Activated T-cell treated with anti-CD3 and anti-CD28 coated beads, Interleukin-2, amount 50 U/mL, for 72 hours (primary cell): ENCODE measurements at places on chromosomes 7 and 10. TPM values are rescaled to one million over a fixed set of nuclear protein-coding genes. Genes with fewer than 3 reads are reported as not detected.

DNA sequence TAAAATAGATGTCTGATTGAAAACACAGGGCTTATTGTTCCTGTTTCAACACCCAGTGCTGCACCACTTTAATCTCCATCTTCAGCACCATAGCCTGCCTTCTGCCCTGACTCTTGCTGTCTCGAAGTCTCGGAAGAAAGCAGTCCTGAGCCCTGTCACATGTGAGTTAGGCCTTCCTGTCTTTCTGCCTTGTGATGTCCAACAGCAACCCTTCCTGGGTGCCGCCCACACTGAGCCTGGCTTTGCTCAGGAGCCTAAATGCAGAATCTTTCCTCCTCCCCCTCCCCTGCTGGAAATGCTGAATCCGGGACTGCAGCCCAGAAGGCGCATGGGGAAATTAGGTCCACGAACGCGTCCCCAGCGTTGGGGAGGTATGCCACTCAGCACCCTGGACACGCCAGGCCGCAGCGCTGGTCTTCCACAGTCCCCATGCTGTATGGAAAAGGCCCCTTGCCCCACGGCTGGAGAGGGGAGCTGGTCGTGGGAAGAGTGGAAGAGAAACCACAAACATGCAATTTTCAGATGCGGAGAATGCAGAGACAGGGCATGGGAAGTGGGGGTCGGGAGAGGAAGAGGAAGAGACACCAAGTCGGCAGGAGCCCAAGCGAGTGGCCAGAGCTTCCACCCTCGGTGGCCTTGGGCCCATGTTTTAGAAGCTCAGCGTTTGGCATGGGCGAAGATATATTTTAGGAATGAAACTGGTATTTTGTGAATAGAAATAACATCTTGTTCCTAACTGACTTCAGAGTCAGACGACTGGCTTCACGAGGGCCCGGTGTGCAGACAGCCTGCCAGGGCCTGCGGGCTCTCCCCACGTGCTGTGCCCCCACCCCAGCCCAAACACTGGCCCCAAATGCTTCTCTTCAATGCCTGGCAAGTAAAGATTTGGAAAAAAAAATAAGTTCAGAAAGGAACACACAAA lies 656.1 kb upstream of the FOXK1 start:
- no peak for DNase-seq

DNA sequence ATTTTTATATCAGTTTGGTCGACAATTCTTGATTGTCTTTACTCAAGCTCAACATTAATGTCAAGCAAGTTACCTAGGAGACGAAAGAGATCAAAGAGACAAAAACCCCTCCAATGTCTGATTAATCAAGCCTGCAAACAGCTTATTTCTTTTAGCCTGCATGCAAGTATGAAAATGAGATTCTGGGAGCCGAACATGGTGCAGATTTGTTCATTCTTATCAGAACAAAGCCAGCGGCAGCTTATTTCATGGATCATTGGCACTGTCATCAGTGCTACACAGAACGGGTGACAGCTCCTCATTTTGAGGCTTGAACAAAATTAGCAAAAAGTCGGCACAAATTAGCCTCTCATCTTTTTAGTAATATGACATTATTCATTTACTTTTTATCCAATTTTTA lies 26.5 kb downstream of the FAM204A start:
- no peak for DNase-seq

DNA sequence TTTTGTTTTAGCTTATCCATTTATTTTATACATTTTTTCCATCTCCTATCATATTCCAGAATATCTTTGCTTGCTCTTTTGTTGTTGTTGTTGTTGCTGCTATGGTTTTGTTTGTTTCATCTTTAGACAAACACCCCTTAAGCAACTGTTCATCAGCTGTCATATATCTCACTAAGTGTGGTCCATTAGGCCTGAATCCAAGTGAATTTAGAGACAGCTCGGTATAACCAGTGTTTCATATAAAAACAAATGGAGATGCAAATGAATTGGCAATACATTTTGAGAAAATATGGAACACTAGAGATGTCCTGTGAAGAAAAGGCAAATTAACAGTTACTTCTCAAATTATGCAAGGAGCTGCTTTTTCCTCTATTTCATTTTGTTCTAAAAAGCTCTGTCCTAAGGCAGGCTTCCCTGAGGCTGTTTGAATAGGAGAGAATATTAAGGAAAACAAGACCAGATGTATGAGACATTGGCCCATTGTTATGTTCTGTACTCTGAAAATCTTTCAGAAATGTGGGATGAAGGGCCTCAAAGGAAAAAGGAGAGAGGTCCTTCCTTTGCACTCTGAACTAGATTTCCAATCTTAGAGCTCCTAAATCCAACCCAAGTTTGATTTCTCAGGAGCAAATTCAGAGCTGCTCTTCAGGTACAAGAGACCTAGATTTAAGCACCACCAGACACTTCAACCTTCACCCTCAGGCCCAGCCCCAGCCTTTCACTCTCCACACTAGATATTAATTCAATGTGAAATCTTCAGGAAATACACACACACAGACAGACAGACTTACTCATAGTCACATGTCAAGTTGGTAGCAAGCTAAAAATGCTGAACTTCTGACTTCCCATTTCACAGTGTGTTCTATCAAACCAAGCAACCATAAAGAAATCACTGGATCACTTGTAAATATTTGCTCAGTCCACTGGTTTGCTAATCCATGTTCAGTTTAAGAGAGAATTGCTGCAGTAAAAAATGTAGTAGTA lies 5.4 kb downstream of the TFEC start:
- no peak for DNase-seq

DNA sequence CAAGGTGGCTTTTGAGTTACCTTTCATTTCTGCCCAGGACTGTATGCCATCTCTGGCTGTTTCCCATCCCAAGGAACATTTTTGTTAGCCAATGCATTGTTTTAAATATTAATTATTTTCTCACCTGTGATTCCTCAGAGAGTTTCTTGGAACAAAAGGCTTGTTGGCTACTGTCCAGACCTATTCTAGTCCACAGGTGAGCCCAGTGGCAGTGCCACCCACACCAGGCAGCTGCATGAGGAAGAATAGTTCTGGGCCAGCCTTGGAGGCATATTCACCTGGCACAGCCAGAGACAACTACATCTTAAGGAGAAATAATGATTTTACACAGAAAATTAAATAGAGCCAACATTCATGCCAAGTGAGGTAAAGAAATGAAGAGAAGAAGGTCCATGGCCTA lies 123.9 kb downstream of the C1GALT1 start:
- no peak for DNase-seq

DNA sequence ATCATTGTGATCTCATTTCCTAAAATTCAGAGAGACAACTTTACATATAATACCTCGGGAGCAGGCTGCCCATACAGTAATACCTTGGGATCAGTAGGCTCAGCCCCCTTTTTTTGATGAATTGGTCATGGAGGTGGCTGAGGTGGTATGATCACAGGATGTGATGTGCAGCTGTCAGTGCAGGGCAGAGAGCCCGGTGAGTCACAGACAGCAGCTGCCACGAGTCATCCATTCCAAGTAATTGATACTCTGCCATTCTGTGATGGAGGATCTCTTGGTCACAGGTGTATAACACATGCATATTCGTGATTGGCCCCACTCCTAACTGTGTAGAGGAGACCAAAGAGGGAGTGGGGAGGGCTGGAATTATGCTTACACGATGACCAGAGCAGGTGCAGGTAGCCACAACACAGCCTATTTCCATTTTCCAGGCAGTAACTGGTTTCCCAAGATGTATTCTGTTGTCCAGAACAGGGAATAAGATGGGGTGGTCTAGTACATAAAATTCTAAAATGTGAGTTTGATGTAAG lies 14.1 kb downstream of the NRCAM start:
- DNase-seq = peak; percentile 50

DNA sequence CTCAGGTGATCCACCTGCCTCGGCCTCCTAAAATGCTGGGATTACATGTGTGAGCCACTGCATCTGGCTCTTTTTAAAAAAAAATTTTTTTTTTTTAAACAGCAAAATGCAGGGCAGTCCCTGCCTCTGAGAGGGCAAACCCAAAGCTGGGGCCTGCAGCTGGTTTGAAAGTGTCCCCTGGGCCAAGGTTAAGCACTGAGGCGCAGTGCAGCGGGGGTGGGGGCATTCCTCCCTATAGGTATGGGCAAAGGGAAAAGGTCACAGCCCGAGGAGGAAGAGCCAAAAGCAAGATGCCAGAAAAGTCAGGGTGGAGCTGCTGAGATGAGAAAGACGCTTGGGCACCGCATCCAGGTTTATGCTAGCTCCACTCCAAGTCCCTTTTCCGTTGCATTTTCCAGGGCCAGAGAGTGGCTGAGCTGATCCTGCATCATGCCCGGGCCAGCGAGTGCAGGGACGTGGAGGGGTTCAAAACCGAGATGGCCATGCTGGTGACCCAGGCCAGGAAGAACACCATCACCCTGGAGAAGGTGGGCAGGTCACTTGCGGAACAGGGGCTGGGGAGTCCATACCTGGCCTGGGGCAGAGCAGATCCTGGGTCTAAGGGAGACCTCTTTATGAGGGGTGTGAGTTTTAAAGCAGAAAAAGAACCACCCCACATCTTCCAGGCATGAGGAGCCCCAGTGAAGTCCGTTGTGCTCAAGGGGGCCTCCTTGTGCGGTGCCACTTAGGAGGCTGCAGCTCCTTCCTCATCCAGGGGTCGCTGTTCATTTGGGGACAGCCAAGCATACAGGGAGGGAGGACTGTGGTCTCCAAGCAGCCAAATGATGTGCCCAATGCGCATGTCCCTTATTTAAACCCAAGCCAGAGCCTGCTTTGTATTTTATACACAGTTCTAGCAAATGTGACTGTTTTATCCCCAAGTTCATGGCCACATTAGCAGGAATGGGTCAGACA lies 7.0 kb upstream of the NDUFB2 start:
- no peak for DNase-seq

DNA sequence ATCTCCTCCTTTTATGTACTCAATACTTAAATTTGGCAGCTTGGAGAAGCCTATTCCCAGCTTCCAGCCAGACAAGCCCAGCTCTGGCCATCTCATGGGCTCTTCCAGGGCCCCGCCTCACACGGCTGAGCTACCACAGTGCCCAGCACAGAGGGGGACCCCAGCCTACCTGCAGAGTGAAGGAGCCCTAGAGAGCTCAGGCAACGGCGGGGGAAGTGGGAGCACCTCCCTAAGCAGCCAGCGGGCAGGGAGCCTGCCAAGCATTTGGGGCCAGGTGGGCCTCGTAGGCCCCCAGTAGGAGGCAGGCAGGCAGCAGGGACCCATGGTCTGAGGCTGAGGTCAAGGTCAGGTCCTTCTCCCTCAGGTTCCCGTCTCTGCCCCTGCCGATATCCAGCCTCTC lies 29.1 kb upstream of the SMARCD3 start:
- DNase-seq = no peak

The CH25H gene
- total RNA-seq = 0.56 TPM

The CCDC146 gene
- 2.0 TPM for total RNA-seq

The AZGP1 gene
- not detected for total RNA-seq

The OIT3 gene
- not detected for total RNA-seq
